ENCODE measurements at places on chromosomes 3 and 15. TPM values are rescaled to one million over a fixed set of nuclear protein-coding genes. Genes with fewer than 3 reads are reported as not detected.

SKOR1 gene
- 0.09 TPM for total RNA-seq

- H3K27me3 ChIP-seq = no peaks in the 10 kb centered on the region
- peaks cover 5% of the 10 kb centered on the region for H3K36me3 ChIP-seq
- no peak overlapping the region for H3K4me3 ChIP-seq
Measured at GRCh38 chr3:50124800-50125178, 30.3 kb upstream of the SEMA3F start.

DNA sequence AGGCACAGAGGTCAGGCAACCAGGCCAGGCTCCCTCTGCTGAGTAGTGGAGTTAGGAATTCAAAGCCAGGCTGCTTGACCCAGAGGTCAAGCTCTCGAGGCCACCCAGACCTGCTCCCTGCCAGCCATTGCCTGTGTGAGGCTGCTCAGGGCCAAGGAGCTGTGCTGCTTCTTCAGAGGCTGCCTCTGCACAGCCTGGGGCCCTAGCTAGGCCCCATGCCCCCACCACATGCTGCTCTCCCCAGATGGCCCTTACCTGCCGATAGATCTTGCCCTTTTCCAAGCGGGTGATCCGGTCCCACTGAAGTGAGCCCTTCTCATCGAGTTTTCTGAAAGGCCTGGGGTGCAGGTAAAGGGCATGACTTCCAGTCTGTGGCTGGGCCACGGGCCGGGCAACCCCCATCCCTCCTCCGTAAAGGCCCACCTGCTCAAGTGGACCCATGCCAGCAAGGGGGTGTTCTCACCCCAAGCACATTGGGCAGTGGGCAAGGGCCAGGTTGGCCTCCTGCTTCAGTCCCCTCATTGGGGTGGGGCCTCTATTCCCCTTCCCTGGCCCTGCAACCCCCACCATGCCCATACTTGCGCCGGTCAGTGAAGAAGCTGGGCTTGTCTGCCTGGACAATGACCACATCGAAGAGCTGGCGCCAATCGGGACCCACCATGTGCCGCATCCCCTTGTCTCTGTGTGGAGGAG is 6.5 kb downstream of the NT5DC2 start:
- no peaks in the 10 kb centered on the region for H3K27me3 ChIP-seq
- no peaks in the 10 kb centered on the region for H3K4me1 ChIP-seq
- no peak overlapping the region for H3K27ac ChIP-seq

GRCh38 chr3:16234281-16234680 is 30.5 kb downstream of the DPH3 start:
- H3K4me3 ChIP-seq = no peak overlapping the region
- no peaks in the 10 kb centered on the region for H3K4me1 ChIP-seq
- no peak overlapping the region for H3K27ac ChIP-seq

DNA sequence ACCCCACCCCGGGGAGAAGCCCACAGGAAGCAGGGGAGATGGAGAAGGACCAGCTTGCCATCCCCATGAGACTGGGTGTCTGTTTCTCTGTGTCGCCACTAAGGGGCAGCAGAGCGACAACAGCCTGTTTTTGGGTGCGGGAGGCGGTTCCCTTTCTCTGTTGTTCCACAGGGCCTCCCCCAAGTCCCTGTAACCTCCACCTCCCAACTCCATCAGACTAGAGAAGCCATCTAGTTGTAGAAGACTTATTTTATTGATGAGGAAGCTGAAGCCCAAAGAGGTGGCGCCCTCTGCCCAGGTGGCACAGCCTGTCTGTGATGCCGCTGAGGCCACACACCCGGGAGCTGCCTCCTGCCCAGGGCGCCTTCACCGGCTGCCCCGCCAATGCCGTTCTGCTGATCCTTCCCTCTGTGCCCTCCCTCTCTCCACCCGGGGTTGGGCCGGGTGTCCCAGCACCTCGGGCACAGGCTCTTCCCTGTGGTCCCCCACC is 3.9 kb upstream of the CCDC9B start:
- no peak overlapping the region for H3K27ac ChIP-seq
- H3K4me1 ChIP-seq = no peaks in the 10 kb centered on the region
- no peak overlapping the region for H3K4me3 ChIP-seq
- no peaks in the 10 kb centered on the region for H3K36me3 ChIP-seq

DNA sequence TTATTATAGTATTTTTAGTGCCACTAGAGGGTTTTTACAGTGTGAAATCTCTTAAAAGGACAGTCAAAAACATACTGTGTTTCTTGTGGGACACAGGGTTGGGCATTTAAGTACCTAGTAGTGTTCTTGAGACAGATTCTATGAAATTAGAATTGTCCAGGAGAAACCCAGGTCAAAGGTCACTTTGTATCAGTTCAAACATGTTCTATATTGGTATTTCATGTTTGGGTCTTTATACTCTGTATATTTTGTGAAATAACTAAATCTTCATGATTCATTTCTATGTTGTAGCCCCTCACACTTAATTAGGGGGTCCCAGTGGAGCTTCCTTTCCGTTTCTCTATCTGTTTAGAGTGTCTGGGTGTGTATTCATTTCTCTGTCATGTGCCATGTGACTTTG is 171.6 kb downstream of the PTPRG start:
- H3K27ac ChIP-seq = no peak overlapping the region
- no peak for DNase-seq
- H3K4me1 ChIP-seq = no peaks in the 10 kb centered on the region

- no peak overlapping the region for H3K4me3 ChIP-seq
- H3K4me1 ChIP-seq = no peaks in the 10 kb centered on the region
- no peaks in the 10 kb centered on the region for H3K36me3 ChIP-seq
Measured at GRCh38 chr3:177473184-177473583, 275.9 kb upstream of the TBL1XR1 start.

DNA sequence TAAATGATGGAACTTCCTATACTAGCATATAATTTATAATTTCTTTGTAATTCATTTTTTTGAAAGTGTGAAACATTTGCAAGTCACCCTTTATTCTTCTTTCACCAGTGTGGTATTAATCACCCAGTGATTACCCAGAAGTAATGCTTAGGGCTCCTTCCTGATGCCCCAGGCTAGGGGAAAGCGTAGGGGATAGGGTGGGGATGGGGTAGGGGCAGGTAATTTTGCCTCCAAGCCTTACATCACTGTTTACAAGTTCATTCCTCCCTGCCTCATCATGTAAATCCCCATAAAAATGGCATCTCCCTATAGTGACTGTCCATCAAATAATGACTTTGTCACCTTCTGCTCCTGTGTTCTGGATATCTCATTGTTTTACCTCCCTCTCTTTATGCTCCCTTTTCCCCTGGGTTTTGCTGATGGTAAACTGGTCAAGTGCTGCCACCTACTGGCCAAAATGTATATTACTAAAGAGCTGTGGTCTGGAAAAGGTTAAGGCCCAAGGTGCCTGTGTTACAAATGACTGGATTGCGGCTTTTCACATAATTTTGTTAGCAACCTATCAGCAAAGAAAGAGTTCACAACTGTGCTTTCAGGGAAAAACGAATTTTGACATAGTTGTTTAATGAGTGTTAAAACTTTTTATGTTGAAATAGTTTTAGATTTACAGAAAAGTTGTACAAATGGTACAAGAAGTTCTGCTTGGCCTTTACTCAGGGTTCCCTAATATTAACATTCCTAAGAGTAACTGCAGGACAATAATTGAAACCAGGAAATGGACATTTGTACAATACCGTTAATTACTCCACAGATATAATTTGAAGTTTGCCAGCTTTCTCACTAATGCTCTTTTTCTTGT is 54.7 kb downstream of the ONECUT1 start:
- DNase-seq = peak; percentile 64
- peaks cover 16% of the 10 kb centered on the region for H3K27me3 ChIP-seq
- no peak overlapping the region for H3K27ac ChIP-seq
- no peaks in the 10 kb centered on the region for H3K36me3 ChIP-seq
- H3K4me3 ChIP-seq = no peak overlapping the region

DNA sequence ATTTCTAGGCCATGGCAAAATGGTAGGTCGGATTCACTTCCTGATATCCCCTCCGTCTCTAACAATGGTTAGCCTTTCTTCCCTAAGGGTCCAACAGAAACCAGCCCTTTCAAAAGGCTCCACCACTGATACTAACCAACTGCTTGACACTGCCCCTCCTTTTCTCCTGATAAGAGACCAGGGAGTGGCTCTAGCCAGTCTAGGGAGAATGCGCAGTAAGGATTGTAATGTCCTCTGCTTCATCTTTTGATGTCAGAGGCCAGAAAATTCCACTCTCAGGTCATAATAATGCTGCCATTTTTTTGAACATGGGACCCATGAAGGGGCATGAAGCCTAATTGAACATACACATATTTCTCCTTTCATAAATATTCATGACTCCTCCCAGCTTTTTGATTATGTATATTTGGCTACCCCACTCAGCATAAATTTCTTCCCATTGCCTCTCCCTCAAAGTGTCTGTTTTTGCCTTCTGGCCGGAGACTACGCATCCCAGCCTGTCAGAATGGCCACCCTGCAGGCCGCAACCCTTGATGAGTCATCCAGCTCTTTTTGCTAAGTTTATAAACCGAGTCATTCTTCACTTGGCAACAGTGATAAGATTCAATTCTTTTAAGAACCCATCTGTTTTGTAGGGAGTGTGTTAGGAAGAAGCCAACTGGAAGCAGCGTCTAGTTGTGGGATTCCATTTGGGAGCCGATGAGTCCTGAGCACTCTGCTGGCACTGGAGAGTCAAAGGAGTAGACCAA is 189.0 kb upstream of the MCTP2 start:
- peaks cover 6% of the 10 kb centered on the region for H3K27me3 ChIP-seq
- DNase-seq = no peak
- H3K36me3 ChIP-seq = no peaks in the 10 kb centered on the region

GRCh38 chr3:133649486-133650068 is 12.2 kb downstream of the TOPBP1 start:
- no peak for DNase-seq
- peaks cover 70% of the 10 kb centered on the region for H3K36me3 ChIP-seq
- no peak overlapping the region for H3K4me3 ChIP-seq
- no peak overlapping the region for H3K27ac ChIP-seq
- H3K27me3 ChIP-seq = no peaks in the 10 kb centered on the region

- no peak overlapping the region for H3K4me3 ChIP-seq
- H3K27me3 ChIP-seq = peaks cover 33% of the 10 kb centered on the region
- H3K27ac ChIP-seq = no peak overlapping the region
- DNase-seq = no peak
- no peaks in the 10 kb centered on the region for H3K36me3 ChIP-seq
Measured at GRCh38 chr3:193809106-193809505, 216.1 kb downstream of the OPA1 start.

HPS3 gene
- total RNA-seq = 24.4 TPM

- H3K27ac ChIP-seq = no peak overlapping the region
- peaks cover 29% of the 10 kb centered on the region for H3K4me1 ChIP-seq
- no peaks in the 10 kb centered on the region for H3K36me3 ChIP-seq
- DNase-seq = no peak
- no peaks in the 10 kb centered on the region for H3K27me3 ChIP-seq
Measured at GRCh38 chr3:72133329-72134011, 348.5 kb upstream of the PROK2 start.

ITIH1 gene
- not detected for total RNA-seq

DNA sequence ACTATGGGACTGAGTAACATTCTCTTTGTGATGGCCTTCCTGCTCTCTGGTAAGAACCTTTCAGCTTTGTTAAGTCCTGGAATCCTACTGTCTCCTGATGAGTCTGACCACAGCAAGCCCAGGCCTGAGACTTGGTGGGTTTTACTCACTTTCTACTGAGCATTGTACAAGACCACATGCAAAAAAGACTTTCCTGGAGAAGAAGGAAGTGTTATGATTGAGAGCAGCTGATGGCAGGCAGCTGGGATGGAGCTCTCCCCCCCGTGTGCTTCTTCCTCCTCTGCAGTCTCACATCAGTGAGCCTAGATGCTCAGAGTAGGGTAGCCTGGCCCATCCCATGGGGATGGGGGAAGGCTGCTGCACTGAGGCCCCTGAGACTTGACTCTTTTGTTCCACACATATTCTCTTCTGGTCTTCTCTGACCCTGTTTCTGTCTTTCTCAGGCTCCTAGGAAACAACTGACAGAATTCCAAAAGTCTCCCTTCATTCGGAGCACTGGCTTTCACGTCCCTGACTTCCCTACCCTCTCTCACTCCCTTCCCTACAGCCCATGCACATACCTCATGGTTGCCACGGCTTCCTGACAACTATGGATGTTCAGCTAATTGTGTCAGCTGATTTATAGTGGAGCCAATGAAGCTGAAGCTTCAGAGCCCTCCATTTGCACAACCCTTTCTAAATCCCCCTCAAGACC is 36.6 kb downstream of the CD86 start:
- no peak for DNase-seq
- H3K4me1 ChIP-seq = peaks cover 65% of the 10 kb centered on the region
- H3K36me3 ChIP-seq = peaks cover 22% of the 10 kb centered on the region
- peak overlapping the region; percentile 3 for H3K4me3 ChIP-seq
- H3K27ac ChIP-seq = peak overlapping the region; percentile 85
- no peaks in the 10 kb centered on the region for H3K27me3 ChIP-seq

DNA sequence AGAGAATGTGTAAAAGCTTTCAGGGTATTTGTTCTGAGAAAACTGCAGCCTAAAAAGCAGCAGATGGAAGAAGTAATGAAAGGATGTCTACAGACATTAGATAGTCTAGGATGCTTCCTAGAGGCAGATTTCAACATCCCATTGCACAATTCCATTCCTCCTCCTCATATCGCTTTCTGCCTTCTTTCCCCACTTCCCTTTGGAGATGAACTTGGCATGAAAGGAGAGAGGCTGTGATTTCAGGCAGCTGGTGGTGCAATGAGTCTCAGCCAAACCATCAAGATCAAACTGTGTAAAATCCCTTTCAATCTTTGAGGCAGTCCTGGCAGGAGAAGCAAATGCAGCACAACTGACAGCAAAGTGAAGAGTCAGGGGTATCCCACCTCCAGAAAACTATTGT is 438.7 kb upstream of the KCNMB2 start:
- H3K27me3 ChIP-seq = no peaks in the 10 kb centered on the region
- DNase-seq = no peak
- no peak overlapping the region for H3K27ac ChIP-seq
- no peaks in the 10 kb centered on the region for H3K4me1 ChIP-seq
- no peaks in the 10 kb centered on the region for H3K36me3 ChIP-seq

Measured in activated T-helper 2 cell treated with anti-CD3 and anti-CD28 coated beads, Interferon-gamma antibody, Interleukin-2, Interleukin-4, amounts not matched to agents 10 μg/mL and 5 μg/mL and 100 μg/mL, durations not matched to agents 14 hours and 24 hours and 36 hours (primary cell).